ENCODE measurements at places on chromosomes 3 and 15.

DNA sequence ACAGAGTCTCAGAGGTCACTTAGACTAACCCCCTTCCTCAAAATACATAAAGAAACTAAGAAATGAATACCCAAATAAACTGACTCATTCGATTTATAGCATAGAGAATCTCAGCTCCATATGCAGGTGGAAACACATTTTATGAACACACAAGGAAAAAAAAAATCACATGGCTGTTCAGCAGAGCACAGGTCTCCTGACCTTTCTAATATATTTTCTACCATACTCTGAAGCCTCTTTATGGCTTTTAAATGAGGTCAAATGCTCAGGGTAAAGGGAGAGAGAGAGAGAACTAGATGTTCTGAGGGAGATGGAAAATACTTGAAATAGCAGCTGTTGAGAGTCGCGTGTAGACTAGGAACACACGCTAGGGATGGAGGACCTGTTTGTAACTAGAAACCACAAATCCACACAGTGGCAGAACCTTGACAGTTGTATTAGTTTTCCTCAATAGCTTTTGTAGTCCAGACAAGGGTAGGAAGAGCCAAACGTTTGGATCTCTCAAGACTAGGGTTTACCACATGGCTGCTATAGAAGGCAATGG lies 165.3 kb downstream of the FMN1 start:
- no peak for DNase-seq

DNA sequence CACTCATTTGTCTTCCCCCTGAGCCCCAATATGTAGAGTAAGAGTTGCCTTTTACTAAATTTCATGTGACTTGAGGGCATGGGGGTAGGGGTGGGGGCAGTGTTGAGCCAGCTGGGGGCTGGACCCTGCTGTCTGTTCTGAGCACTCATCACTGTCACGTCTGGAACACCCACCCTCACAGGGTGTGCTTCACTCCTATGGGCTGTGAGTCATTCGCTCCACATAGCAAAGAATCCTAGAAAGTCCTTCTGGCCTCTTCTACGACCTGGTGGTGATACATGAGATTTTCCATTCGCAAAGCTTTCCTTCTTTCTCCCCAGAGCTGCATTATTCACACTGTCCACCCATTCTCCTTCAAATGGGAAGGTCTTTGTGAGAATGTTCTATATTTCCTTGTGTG lies 43.6 kb upstream of the MGLL start:
- DNase-seq, result no peak

DNA sequence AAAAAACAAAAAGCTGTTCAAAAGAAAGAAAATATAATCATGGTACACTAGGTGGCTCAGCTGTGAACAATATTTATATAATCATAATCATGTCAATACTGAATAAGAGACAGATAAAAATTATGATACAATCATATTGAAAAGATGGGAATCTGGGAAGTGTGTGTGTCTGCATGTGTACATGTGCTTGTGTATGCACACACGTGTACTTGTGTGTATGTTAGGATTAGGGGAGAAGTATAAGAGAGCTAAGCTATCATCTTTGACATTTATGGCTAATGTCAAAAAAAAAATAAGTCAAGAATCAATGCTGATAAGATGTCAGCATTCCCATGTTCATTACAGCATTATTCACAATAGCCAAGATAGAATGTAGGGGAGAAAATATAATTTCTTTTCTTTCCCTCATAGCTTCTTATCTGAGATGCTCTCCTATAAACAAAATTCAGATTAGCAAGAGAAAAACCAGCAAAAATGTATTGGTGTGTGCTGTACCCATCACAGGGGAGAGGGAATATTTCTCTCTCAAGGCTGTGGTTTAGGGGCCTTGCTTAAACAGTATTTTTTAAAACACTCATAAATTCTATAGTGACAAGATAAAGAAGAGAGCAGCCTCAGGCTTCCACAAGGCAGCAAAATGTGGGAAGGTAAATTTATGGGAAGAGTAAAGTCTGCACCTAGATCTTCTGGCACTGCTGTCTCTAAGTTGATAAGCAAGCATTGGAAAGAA lies 63.4 kb upstream of the ITGA11 start:
- no peak for DNase-seq

DNA sequence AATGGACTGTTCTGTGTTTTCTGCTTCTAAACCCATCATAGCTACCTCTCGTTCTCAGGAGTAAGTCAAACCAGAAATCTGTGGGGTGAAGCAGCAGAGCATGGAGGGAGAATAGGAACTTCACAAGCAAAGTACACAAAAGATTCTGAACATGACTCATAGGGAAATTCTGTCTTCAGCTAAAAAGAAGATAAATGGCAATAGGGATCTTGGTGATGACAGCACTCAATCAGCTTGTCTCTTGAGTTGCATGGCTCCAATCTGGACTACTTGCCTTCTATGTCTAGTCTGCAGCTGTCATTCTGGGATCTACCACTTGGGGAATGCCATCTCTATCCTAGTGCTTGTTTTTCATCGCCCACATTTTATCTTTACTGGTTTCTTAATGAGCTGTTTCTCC lies 13.5 kb upstream of the GRAMD1C start:
- DNase-seq, result no peak

- no peak for DNase-seq
These were observed 122.7 kb upstream of the RASGRP1 start for GRCh38 chr15:38687340-38687739.

DNA sequence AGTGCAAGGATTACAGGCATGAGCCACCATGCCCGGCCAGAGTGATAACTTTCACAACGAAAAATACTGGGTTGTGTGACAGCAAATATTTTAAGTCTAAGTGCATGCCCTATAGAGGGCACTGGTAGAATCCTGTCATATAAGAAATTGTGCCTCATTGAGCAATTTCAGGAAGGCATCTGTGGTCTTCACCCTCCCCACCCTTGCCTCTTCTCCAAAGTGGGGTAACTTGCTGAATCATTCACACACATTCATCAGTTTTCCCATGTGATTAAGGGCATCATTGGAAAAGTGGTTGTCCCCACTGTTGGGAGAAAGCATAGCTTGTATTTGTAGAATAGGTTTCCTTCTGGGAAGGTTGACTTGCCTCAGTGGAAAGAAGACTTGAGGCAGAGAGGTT lies 9.2 kb downstream of the MITF start:
- no peak for DNase-seq

Data from Right ventricle myocardium superior (tissue), 1 donor.